NCI-H2227 treated with DMSO at 0.1 percent for 48 hours (cell line): ENCODE measurements at places on chromosomes 4 and X.
A peak's percentile ranks its signal among the peaks of the same experiment; 100 is the strongest.

GRCh38 chr4:24241511-24241910, 342.8 kb downstream of the DHX15 start:
- no peak for DNase-seq

GRCh38 chr4:174260099-174260498, 23.4 kb downstream of the FBXO8 start:
- no peak for DNase-seq

DNA sequence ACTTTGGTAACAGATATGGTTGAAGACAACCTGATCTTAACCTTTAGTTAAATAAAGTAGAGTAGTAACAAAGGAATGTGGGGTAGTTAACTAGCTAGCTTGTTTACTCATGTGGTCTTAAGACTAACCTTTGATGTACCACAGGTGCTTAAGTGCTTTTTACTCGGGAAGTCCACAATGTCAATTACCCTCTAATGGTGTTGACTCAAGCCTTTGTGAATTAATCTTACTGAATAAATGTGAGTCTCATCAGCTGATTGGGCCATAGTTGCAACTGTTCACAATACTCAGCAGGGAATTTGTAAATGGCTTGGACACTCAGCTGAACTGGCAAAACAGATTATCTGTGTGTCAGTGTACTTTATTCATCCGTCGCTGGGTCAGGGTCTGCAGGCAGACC, 119.0 kb upstream of the UGT8 start:
- DNase-seq, result no peak

GRCh38 chrX:20116087-20116576, 575 bp downstream of the MAP7D2 start:
- peak; percentile 51 for DNase-seq

DNA sequence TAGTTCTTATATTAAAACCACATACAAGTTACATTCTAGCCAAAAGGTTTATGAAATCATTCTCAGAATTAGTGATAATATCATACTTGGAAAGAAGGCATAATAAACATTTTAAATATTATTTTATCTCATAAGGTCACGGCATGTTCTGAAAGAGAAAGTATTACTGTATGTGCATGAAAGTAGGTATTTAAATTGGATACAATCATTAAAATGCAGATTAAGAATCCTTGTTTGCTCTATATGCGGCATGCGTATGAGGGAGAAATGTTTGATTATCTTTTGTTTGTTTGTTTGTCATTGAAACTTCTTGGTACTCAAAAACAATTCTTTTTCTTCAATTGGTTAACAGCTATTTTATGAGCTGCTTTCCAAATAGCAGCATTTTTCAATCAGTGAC, 183.9 kb upstream of the TLL1 start:
- no peak for DNase-seq

- no peak for DNase-seq
Measured at GRCh38 chr4:175330652-175331051, 412.5 kb downstream of the ADAM29 start.

- no peak for DNase-seq
Measured at GRCh38 chr4:85669204-85669603, 194.3 kb downstream of the ARHGAP24 start.

GRCh38 chr4:59728496-59728895, 1471.6 kb upstream of the ADGRL3 start:
- no peak for DNase-seq

GRCh38 chr4:140153718-140154571, at the start of gene MAML3:
MAML3 (minus strand) TSS chr4:140154184; CDS start chr4:140153327, 857 bp downstream.
- peak; percentile 97 for DNase-seq

GRCh38 chr4:76850010-76850441, 47.9 kb downstream of the SOWAHB start:
- no peak for DNase-seq

DNA sequence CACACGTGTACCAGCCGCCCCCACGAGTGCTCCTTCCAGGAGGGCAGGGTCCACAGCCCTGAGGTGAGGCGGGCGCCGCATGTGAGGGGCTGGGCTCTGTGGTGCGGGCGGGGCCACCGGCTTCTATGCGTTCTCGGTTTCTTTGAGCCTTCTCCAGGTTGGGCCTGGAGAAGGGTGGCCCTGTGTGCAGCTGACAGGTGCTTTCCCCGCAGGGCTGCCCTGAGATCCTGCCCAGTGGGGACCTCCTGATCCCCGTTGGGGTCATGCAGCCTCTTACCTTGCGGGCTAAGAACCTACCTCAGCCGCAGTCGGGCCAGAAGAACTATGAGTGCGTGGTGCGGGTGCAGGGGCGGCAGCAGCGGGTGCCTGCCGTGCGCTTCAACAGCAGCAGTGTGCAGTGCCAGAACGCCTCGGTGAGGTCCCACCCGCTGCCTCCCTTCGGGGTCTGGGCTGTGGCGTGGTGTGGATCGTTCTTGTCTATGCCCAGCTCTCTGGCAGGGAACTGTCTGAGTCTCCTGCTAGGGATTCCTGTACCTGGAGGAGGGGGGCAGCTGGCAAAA, 6.8 kb downstream of the PLXNA3 start:
- DNase-seq, result no peak

DNA sequence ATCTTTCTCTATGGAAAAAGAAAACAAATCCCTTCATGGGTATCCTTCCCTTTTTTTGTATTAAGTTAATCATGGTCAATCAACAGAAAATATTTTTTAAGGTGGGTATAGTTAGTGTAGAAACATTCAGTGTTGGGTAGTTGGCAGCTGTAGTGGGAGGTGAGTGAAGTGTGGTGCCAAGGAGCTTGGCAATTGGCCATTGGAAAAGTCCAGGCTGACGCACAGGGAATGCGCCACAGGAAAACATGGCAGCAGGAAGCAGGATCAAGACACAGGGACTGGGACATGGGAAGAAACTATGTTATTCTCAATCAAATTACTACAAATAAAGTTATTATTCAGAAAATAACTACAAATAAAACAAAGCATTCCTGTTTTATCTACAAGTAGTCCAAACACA, 20.0 kb downstream of the PALLD start:
- no peak for DNase-seq

GRCh38 chr4:22522706-22523501, 7.0 kb upstream of the ADGRA3 start:
- no peak for DNase-seq

GRCh38 chrX:86051741-86052140, 4.4 kb upstream of the CHM start:
- no peak for DNase-seq

- DNase-seq, result no peak
Measured at GRCh38 chr4:136025540-136025939, 1506.8 kb downstream of the PCDH18 start.

DNA sequence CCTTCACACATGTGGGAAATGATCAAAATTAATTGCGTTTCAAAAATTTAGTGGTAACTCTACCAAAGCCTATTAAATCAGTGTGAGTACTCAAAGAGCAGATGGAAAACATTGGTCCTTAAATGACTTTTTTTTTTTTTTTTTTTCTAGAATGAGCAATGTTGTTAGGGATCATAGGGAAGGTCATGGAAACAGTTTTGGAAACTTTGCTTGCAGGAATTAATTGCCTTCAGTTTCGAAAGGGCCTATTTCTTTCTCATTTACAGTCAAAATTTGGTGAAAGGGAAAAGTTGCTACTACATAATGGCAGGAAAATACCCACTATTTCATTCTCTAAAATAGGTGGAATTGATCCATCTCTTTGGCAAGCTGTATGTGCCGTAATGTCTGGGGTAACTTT, 160.9 kb downstream of the RTL9 start:
- no peak for DNase-seq

DNA sequence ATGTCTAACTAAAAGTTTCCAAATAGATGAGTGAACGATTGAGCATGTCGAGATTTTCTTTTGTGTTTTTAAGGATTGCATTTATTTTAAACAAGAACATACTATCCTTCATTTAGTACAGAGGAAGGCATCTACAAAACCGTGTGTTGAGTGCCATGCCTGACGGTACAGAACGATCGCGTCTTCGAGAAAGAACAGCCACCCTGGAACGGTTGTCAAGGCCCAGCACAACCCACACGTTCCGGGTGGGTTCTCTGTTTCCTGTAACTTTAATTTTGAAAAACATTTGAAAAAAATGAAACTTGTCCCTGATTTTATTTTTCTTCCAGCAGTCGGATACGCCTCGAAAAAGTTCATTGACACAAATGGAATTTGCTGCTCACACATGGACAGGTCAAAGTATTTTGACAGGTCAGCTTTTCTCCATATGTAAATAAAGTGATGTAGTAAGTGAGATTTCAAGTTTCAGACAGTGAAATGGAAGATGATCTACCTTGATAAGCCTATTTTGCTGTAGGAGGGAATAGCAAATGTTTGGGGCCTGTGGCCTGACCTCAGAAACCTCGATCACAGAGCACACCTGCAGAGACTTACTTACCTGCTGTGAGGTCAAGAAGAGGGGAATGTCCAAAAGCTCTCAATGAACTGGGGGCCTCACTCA, 24.4 kb upstream of the CYP4V2 start:
- DNase-seq, result no peak

DNA sequence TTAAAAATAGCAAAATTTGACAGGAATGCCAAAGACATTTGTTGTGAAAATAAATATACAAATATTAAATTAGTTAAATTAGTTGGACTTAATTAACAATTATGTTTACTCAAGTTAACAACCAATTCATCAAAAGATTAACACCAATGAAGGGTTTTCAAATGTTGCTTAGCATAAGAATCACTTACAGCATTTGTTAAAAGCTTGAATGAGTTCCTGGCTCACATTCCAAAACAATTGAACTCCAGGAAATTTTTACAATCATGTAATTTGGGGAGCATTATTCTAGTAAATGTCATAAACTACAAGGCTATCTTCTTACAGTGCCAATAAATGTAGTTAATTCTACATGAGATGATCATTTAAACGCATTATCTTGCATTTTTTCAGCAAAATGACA, 249.7 kb upstream of the MAGEB2 start:
- no peak for DNase-seq

DNA sequence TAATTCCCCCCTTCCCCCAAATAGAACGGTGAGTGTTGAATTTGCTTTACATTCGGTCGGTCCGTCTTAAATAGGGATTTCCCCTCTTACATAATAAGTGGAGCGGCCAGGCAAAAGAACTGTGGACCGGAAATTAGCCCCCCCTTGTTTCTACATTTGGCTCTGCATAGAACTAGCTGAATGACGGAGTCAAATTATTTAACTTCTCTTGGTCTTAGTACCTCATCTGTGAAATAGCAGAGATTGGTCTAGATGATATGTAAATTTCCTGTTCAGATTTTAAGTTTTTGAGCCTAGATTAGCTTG, 1.3 kb downstream of the SPATA18 start:
- no peak for DNase-seq

GRCh38 chrX:9687899-9688298, 77.7 kb downstream of the GPR143 start:
- DNase-seq, result no peak

DNA sequence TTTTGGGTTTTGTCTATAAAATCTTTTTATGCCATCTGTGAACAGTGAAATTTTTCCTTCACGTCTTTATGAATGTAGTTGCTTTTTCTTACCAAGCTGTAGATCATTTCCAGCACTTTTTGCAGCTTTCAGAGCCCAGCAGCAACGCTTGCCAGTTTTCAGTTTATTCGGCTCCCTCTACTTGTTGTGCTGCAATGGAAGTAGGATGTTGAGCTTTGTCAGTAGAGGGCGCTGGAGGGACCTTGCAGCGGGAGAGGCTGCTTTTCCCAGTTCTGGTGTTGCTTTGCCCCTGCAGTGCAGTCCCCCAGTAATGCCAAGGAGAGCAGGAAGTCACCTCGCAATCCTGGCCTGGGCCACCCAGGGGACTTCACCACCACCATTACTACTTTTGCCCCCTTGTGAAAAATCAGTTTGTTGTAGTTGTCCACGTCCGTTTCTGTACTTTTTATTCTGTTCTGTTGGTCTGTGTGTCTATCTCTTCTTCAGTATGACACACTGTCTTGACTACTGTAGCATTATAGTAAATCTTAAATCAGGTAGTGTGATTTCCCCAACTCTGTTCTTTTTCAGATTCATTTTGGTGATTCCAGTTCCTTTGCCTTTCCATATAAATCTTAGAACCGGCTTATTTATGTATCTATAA, 21.8 kb downstream of the CMC4 start:
- peak; percentile 51 for DNase-seq

DNA sequence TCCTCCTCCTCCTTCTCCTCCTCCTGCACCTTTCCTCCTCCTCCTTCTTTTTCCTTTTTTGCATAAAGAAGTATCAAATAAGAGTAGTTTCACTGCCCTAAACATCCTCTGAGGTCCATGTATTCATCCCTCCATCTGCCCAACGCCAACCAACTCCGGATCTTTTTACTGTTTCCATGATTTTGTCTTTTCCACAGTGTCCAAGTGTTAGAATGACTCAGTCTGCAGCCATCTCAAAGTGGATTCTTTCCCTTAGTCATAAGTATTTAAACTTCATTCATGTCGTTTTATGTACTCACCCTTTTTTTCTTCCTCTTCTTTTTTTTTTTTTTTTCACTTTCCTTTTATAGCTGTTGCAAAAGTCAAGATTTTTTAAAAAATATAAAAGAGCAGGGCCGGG, 12.9 kb downstream of the CSF2RA start:
- no peak for DNase-seq

GRCh38 chr4:187172340-187172761, 448.7 kb upstream of the FAT1 start:
- no peak for DNase-seq
